ENCODE measurements at places on chromosomes 16 and 17. TPM values are rescaled to one million over a fixed set of nuclear protein-coding genes. Genes with fewer than 3 reads are reported as not detected.

DNA sequence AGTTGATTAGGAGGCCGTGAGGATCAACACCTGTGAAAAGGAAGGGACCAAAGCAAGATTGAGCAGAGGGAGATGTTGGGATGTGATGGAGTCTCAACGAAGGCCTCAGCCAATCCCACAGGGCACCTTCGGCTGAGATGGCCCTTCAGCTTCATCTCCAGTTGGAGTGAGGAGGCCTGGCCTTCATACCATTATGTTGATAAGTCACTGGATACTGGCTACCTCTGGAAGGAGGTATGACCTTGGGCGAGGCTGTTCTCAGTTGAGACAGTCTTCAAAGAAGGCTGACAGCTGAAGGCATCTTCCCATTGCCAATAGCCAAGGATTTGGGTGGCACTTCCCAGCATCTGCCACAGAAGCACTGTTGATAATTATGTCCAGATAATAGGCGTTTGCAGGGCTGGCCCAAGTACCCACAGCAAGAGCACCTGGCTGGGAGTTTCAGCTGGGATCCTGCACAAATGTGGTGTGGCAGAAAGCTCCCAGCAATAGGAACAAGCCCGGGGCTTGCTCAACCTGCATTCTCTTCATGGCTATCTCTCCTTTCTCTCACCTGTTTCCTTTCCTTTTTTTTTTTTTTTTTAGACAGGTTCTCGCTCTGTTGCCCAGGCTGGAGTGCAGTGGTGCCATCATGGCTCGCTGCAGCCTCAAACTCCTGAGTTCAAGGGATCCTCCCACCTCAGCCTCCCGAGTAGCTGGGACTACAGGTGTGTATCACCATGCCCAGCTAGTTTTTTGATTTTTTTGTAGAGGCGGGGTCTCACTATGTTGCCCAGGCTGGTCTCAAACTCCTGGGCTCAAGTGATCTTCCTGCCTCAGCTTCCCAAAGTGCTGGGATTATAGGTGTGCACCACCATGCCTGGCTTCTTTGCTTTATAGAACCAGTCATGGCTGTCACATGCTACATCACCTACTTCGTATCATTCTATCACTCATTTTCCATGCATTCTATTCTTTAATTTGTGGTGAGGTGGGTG, 18.2 kb upstream of the MAP3K14 start:
- peak; percentile 18 for DNase-seq

DNA sequence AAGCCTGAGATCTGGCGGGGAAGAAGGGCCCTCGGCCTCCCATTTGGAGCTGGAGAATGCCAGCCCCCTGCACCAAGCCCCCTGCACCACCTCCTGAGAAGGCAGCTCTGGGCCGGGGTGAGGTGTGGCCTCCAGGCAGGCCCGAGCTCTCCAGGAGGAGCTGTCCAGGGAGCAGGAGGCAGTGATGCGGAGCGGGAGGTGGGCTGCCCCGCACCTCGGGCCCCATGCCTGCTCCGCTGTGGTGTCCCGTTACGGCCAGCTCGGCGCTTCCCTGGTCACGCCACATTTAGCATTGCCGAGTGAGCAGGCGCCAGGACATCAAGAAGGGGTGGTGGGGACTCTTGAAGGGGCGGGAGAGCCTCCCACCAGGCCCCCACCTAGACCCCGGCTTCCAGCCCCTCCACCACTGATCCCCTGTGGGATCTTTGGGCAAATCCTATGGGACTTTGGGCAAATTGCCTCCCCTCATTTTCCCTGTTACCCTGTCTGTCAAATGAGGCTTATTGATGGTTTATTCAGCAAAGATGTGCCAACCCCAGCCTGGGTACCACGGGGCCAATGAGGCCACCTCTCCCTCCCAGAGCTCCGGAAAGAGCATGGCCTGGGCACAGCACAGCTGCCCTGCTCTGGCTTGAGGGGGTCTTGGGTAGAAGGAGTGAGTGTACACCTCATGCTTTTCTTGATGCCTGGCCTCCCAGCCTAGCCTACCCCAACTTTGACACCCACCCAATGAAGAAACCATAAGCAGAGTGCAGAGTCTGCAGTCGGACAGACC, 15.3 kb downstream of the FOXN1 start:
- DNase-seq = no peak

DNA sequence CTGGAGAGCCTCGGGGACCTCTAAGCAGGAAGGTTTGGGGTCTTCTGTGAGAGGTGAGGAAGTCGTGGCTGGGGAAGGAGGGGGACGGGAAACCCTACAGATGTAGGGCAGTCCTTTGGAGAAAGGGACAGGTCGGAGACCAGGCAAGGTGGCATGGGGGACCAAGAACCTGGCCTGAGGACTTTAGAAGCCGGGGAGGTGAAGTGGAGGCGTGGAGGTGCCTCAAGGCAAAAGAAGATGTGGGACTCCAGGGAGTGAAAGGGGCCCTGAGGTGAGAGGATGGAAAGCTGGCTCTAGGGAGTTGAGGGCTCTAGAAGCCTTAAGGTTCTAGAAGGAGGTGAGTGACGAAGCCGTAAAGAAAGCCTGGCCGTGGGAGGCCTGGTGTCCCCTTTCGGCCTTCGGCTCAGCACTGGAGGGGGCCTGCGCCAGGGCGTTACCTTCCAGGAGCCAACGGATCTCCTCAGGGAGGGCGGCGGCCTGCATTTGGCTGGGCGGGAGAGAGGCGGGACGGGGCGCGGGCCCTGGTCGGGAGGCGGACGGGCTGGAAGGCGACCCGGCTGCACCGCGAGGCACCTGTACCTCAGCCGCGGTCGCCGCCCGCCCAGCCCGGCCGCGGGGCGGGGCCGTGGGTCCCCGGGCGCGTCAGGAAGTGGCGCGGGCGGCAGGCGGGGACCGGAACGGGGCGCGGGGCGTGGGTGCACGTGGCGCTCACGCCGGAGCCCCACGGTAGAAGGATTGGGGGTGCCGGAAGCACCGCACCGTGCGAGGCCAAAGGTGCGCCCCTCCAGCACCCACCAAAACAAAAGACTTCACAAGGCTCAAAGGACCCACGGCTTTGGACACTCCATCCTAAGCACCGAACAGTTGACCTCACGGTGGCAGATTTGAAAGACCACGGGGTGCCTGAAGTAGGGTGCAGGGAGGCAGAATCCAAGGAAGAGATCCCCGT, at the start of gene SKAP1:
SKAP1 (minus strand) TSS at position 577 of the 949 bp plus-strand sequence.
- DNase-seq = no peak

DNA sequence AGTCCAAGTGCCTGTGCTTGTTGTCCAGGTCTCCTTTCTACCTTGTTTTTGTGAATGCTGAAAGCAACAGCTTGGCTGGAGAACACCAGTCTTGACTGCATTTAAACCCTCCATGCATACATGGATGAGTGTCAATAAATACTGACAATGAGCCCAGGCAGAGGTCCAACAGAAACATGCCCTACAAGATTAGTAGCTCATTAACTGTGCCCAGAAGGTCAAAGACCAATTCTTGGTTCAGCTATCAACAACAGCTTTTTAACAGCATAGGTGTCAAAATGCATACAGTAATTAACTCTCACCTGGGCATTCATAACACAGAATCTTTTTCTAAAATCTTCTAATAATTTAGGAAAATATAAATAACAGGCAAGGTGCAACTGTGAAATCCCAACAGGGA, 63.2 kb downstream of the N4BP1 start:
- peak; percentile 79 for DNase-seq

DNA sequence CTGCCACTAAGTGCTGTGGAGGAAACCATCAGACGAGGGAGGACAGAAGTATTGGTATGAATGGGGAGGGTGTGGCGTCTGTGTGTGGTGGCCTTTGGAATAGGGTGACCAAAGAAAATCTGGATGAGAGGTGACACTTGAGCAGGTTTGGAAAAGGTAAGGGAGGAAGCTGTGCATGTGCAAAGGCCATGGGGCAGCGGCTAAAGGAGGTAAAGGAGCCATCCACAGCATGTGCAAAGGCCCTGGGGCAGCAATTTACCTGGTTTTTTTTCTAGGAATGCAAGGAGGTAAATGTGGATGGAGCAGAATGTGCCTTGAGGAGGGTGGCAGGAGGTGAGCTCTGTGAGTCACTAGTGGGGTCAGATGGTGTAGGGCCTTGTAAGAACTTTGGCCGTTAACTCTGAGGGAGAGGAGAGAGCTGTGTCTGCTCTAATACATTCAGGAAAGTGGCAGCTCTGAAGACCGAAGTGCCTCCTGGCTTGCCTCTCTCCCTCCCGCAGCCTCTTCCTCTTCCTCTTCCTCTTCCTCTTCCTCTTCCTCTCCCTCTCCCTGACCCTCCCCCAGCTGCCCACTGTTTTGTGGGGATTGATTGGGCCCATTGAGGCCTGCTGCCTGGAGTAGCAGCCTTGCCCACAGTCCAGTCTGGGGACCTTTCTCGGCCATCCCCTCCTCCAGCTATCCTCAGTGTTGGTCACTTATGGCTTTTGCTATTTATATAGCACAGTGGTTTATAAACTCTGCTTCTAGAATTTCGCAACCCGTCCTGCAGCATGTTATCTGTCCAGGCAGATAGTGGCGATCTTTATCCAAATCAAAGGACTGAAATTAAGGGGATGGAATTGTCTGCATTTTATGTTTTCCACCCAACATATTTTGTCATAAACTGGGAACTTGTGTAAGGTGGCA, 38.7 kb downstream of the CMIP start:
- no peak for DNase-seq

DNA sequence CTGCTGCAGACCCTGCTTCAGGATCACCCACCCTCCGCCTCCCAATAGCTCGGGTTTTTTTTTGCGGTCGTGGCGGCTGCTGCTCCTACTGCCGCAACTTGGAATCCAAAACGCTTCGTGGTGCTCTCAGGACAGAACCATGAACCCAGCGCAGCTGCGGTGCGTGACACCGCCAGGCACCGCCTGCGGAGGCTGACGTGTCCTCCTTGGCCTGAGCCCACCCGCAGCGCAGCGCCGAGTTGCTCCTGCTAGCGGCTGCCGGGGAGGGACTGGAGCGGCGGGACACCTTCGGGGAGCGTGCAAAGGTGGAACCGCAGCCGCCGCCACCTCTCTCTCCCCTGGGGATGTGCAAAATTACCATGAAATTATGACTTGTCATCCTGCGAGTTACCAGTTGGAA, 1893.0 kb downstream of the TP53TG3F start:
- no peak for DNase-seq

GRCh38 chr16:9428355-9429005, 337.0 kb downstream of the HAPSTR1 start:
- DNase-seq = no peak

DNA sequence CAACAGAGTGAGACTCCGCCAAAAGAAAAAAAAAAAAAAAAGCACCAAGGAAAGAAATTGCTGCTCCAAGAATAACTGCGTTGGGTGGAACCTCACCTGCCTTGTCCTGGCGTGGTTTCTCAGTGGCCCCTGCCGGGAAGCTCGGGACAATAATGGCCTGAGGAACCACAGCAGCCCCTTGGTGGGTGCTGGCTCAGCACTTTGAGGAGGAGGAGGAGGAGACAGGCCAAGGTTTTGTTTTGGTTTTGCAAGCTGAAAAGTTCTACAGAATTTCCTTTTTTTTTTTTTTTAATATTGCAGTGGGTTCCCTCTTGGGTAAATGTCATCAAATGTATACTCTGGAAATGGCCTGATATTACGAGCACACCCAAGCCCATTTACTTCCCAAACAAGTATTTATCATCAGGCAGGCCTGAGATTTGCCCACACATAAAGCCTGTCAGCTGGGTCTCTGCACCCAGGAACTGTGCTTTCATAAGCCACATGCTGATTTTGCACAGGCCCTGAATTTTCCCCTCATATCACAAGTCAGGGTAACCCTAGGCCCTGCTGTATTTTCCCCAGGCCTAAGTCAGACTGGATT, 78.3 kb downstream of the SOCS1 start:
- no peak for DNase-seq

GRCh38 chr16:53291757-53292392, 142.4 kb upstream of the RBL2 start:
- DNase-seq = no peak

CDH1 gene
- 115 TPM for total RNA-seq

RDM1 gene
- total RNA-seq = not detected

WSCD1 gene
- total RNA-seq = 2.9 TPM

TMEM208 gene
- 44.9 TPM for total RNA-seq

TMEM106A gene
- total RNA-seq = 2.1 TPM

TBC1D28 gene
- not detected for total RNA-seq

PRSS22 gene
- total RNA-seq = 0.70 TPM

FBXO39 gene
- total RNA-seq = 0.13 TPM

CCL14 gene
- total RNA-seq = 16.9 TPM

ZNF652 gene
- total RNA-seq = 38.6 TPM

CLDN7 gene
- total RNA-seq = 20.5 TPM

KRT39 gene
- not detected for total RNA-seq

NPIPA8 gene
- 0.35 TPM for total RNA-seq
